Adrenal gland (tissue), 19 donors: ENCODE measurements at places on chromosomes 4 and X.
A peak's percentile ranks its signal among the peaks of the same experiment; 100 is the strongest.

- DNase-seq = no peak
These were observed 35.1 kb downstream of the KLHL8 start for GRCh38 chr4:87185146-87185870.

GRCh38 chr4:176611951-176612350, 180.8 kb downstream of the VEGFC start:
- no peak for DNase-seq

DNA sequence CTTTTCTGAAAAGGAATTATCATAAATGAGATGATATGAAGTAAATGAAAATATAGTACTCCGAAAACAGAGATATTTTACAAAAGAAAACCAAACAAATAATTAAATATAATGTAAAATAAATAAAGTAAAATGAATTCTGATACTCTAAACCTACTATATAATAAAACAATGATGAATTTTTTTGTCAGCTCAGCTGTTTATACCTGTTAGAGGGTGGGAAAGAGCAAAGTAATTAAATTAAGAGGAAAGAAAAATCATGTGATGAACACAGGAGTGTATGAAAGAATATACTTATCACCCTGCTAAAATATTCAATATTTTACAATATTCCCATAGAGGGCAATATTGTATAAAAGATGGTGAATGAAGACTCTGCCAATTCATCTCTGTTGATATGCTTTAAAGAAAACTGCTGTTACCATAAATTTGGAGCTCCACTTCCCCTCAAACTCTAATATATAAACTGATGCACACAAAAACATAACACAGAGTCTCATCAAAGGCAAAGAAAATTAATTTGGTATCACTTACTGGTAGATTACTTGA, 6.5 kb upstream of the NDST4 start:
- DNase-seq = no peak

GRCh38 chrX:45421806-45422205, 221.1 kb upstream of the DIPK2B start:
- DNase-seq = no peak

GRCh38 chr4:139454111-139455045, at the start of gene RAB33B:
Gene RAB33B (plus strand): TSS chr4:139454121. CDS start chr4:139454196, 75 bp downstream.
- no peak for DNase-seq

GRCh38 chr4:186688150-186688943, 35.3 kb downstream of the FAT1 start:
- DNase-seq = no peak

DNA sequence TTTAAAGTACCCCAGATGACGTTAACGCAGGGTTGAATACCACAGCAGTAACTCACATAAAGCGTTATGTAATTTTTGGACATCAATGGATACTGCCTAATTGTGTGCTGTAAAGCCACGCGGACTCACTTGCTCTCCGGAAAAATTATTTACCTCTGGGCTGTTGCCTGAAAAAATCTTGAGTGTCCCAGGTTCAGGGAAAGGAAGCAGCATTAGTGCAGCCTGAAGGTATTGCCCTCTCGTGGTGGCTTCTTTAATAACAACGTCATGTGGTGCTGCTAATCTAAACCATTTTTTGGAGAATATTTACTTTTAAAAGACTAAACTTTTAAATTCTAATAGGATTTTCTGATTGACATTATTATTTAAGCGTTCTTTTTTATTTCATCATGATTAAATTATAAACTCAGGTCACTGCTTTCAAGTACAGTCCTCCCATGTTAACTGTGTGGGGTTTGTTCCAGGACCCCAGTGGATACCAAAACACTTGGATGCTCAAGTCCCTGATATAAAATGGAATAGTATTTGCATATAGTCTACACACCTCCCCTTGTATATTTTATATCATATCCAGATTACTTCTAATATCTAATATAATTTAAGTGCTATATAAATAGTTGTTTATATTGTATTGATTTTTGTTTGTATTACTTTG, 384.8 kb downstream of the FAM133A start:
- peak; percentile 51 for DNase-seq

DNA sequence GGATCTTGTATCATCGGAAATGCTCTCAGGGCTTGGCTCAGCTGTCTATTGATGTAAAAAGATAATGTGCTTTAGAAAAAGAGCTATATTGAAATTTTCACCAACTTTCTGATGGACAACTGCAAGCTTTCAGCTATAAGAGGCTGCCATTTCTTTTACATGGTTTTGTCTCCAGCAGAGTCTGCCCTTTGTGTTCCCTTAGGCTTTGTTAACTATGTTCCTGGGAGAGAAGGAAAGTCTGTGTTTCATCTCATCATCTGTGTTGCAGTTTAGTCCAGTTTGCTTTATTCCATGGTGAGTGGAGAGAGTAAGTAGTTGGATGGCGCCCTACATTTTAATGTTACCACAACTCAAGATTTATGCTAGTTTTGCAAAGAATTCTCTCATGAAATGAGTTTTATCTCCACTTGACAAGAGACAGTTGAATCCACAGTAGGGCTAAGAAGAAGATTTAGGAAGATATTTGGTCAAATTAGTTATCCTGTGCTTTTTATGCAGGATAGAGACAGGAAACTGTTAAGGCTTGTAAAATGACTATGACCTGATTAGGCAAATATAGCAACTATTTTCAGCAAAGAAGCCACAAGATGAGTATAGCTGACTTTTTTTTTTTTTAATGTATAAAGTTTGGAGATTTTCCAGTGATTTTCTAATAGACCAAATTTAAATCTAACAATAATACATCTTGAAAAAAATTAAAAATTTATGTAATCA, 16.5 kb downstream of the SEPTIN11 start:
- DNase-seq = no peak

GRCh38 chr4:177302371-177303100, 7.1 kb upstream of the NEIL3 start:
- no peak for DNase-seq

DNA sequence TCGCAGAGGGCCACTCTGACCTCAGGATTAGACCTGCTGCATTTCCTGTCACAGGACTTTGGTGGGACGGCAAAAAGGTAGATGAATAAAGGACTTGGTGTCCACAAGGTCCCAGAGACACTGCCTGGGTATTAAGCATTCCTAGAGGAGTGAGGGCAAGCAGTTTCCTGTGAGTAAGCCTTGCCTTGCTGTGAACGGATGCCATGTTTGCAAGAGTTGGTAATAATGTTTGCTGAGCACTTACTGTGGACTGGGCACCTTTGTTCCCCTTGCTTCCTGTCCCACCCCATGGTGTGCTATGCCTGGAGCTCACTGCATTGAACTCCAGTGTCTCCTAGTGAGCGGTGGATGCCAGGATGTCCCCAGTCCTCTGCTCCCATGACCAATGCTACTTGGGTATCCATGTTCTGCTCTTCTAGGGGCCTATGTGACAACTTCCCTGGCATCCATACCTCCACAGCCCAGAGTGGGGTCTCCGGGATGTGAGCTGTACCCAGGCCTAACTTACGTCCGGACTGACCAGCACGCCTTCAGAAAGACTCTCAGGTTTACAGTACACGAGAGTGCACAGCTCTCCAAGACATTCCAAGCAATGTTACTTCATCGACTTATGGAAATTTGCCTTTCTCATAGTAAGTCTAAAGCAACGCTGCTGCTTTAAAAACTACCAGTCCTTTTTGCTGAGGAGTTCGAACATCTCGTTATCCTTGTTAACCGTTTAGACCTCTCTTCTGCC, 95.5 kb upstream of the MSX1 start:
- DNase-seq = no peak

- DNase-seq = no peak
These were observed 42.5 kb downstream of the DHRSX start for GRCh38 chrX:2458309-2458708.

DNA sequence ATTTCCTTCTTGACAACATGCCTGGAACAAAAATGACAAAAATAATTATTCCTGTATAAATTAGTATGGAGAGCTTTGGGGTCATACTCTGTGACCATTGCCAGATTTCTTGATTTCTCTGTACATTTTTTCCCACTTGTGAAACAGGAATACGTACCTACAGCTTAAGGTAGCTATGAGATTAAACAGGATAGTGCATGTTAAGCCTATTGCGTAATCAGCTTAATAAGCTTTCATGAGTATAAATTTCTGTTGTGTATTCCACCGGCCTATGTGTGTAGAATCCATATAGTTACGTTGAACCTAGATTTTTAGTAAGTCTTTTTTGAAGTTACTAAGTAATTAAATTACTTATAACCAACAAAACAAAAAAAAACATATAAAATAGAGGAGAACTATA, 334.9 kb downstream of the DCTD start:
- DNase-seq = no peak

- no peak for DNase-seq
These were observed 7.5 kb upstream of the GPR101 start for GRCh38 chrX:137041329-137041728.

GRCh38 chr4:52248820-52249219, 197.7 kb downstream of the SPATA18 start:
- DNase-seq = no peak

GRCh38 chr4:153458969-153459368, 7.2 kb upstream of the TMEM131L start:
- no peak for DNase-seq

- no peak for DNase-seq
These were observed 444.9 kb downstream of the RAPGEF2 start for GRCh38 chr4:159547645-159548308.

DNA sequence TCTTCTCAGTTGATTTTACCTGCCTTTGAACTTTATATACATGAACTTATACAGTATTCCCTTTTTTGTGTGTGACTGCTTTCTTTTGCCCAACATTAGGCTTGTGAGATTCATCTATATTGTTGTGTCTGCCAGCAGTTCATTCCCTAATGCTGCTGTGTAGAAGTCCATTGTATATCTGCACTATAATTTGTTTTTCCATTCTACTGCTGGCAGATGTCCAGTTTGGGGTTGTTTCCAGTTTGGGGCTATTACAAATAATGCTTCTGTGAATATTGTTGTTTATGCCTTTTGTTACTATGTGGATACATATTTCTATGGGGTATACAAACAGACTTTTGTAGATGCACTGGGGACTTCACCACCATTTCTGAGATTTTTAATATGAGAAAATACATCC, 268.4 kb downstream of the DCTD start:
- no peak for DNase-seq

GRCh38 chr4:177225605-177226004, 84.1 kb upstream of the NEIL3 start:
- DNase-seq = no peak

DNA sequence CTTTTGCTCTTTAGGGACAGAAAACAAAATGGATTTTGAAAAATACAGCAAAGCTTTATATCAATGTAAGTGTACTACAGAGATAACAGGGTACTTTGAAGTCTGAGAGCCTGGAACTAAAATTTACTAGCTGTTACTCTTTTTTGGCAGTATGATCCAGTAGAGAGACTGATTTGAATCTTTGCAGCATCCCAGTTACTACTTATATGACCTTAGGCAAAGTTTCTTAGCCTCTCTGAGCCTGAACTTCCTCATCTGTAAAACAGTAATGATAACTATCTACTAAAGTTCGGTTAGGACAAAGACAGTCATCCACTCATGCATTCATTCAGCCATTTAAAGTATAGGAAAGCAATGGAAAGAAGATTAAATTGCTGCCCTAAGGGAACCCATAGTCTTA, 10.1 kb downstream of the BRWD3 start:
- DNase-seq = no peak

DNA sequence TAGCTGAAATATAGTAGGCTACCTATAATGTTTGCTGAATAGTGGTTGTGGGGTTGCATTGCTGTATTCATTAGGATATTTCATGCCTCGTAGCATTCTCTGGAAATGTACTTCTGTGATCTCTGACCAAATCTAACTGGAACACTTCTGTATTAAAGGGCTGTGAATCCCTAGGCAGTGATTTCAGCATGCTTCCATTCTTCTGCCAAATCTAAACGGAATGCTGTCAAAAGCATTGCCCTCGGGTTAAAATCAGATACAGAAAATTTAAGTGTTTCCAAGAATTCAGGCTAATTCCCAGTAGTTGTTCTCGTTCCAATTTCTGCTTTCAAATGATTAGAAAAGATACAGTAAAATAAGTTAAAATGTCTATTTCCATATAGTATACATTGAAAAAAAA, 1847.5 kb upstream of the IGFBP7 start:
- DNase-seq = no peak

GRCh38 chr4:33975995-33976394, 2268.3 kb downstream of the ARAP2 start:
- no peak for DNase-seq

DNA sequence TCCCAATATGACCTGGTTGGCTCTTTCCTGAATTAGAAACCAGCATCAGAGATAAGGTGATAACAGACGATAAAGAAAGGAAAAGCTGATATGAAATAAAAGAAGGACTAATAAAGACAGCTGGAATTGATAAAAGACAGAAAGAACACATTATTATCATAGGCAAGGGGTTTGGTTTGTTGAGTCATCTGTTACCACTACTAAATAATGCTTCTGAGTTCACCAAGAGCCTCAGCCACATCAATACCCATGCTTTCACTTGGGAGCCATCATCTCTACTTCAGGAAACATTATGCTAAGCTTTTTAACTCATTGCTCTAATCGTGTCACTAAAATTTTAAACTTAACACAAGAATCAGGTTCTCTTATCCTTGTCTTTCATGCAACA, 27.6 kb downstream of the ANXA5 start:
- no peak for DNase-seq

- DNase-seq = peak; percentile 37
These were observed 10.3 kb upstream of the CXCL2 start for GRCh38 chr4:74109116-74109869.

- no peak for DNase-seq
These were observed 100.2 kb upstream of the IL13RA1 start for GRCh38 chrX:118627084-118627758.

- no peak for DNase-seq
These were observed 90.3 kb upstream of the TMEM150C start for GRCh38 chr4:82652062-82652461.
